ENCODE measurements at places on chromosomes 16 and 17.

DNA sequence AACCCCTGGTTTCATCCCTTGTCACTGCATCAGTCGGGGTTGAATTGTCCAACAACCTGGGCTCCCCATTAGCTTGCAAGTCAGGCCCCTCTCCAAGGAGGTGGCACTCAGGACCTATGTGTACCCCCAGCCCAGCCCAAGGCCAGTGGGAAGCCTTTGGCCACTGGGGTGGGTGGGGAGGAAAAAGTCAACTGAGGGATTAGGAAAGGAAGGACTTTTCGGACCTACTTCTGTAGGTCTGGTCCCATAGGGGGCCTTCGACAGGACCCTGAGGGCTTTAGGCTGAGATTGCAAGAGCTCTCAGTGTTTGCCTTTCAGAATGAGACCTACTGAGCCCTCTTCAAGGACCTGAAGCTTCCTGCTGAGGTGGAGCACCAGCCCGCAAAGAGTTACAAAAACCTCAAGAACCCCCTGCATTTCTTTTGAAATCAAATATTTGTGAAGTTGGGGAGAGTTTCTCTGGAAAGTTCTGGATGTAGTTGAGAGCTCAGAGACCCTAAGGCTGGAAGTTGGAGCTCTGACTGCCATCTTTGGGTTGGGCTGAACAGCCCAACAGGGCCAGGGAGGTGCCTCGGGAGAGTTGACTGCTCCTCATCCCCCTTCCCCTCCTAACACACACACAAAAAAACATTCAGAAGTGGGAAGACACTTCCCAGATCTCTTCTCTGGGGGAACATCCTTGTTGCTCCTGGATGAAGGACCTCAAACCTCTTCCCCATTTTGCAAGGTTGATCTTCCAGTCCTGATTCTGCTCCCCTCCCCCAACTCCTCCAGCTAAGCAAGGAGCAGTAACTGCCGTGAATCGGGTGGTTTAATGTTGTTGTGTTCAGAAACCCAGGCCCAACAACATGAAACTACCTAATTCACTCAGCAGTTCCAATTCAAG, 5.8 kb upstream of the HOXB9 start:
- DNase-seq = no peak

- peak; percentile 98 for DNase-seq
These were observed 50.8 kb upstream of the MYH10 start for GRCh38 chr17:8681170-8681949.

DNA sequence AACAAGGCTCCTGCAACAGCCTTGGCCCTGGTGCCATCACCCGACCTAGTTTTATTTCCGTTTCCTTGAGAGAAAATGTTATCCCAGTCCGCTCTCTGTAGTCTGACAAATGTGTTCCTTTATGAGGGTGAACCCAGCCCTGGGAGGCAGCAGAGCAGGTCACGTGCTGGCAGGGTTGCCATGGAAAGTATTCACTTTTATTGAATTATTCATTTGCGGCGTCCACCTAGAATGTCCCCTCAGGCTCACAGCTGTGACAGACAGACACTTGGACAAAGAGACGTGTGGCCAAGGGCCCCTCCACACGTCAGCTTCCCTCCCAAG, 90.0 kb downstream of the WSCD1 start:
- DNase-seq = no peak

- DNase-seq = no peak
These were observed 23.2 kb upstream of the PIK3R6 start for GRCh38 chr17:8890671-8891070.

DNA sequence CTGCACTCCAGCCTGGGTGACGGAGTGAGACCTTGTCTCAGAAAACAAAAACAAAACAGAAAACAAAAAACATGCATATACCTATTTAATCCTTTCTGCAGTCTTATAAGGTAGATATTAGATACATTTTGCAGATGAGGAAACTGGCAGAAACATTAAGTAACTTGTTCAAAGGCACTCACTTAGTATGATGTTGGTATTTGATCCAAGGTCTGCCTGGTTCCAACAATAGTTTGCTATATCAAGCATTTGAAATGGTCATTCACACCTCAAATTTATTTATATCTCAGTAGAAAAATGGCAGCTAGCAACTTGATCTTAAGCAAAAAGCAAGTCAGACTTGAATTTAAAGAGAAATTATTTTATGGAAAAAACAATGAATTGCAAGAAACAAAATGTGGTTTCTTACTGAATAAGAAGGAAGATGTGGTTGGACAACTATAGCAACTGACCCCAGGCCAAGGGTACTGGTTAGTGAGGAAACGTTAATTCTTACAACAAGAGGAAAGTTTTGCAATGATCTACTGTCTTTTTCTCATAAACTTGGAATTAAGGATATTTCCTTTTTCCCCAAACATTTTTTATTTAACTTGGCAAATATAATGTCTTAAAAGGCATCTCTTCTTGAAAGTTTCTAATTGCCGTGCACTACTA, 19.7 kb downstream of the DHRS7B start:
- no peak for DNase-seq

GRCh38 chr16:57304169-57305061, 19.9 kb upstream of the PLLP start:
- peak; percentile 67 for DNase-seq

DNA sequence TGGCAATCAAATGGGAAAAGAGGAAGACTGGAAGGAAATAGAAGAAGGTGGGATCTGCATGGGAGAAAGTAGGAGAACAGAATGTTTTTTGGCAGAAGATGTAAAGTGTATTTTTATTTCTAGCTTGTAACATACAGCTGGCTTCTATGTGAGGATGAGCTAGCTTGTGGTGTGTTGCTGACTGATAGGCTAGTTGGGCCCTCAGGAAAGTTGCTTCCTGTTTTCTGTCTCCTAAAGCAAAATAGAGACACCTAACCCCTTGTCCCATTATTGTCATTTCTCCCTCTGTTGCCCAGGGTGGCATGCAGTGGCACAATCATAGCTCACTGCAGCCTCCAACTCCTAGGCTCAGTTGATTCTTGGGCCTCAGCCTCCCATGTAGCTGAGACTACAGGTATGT, 15.9 kb downstream of the TNRC6A start:
- no peak for DNase-seq
